Activated naive CD8-positive, alpha-beta T cell treated with anti-CD3 and anti-CD28 coated beads, Interleukin-2, amount 50 U/mL, for 24 hours (primary cell): ENCODE measurements at places on chromosomes 3 and 15.

- H3K4me1 ChIP-seq = peaks cover 88% of the 10 kb centered on the region
- H3K4me3 ChIP-seq = peak overlapping the region; percentile 53
- no peak for DNase-seq
- no peaks in the 10 kb centered on the region for H3K27me3 ChIP-seq
Measured at GRCh38 chr3:16936233-16936632, 51.5 kb downstream of the PLCL2 start.

GRCh38 chr15:70589221-70589620 lies 174.1 kb downstream of the UACA start:
- H3K36me3 ChIP-seq = peaks cover 3% of the 10 kb centered on the region
- no peak for DNase-seq
- no peak overlapping the region for H3K27ac ChIP-seq

DNA sequence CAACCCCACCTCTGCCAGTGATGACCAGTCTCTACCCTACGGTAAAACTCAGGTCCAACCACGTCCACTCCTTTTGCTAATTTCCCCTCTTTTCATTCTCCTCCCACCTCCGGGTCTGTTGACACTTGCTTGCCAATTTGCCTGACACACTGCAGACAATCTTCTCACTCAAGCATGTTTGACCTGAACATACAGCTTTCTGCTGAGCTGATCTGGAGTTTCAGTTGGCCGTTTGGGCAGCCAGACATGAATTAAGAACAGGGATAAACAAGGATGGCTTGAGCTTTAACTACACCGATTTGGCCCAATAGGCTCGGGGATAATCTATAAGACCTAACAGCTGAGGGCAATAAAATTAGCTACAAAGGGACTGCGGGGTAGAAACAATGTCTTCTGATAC lies 758.6 kb upstream of the CFAP20DC start:
- no peaks in the 10 kb centered on the region for H3K36me3 ChIP-seq
- H3K4me3 ChIP-seq = no peak overlapping the region
- no peak overlapping the region for H3K27ac ChIP-seq
- H3K27me3 ChIP-seq = no peaks in the 10 kb centered on the region
- DNase-seq = no peak

- H3K27me3 ChIP-seq = no peaks in the 10 kb centered on the region
- no peak overlapping the region for H3K27ac ChIP-seq
- no peaks in the 10 kb centered on the region for H3K4me1 ChIP-seq
- no peaks in the 10 kb centered on the region for H3K36me3 ChIP-seq
- no peak for DNase-seq
- H3K4me3 ChIP-seq = no peak overlapping the region
Measured at GRCh38 chr3:96900566-96900965, 86.2 kb downstream of the EPHA6 start.

- H3K27ac ChIP-seq = peak overlapping the region; percentile 22
- H3K4me3 ChIP-seq = peak overlapping the region; percentile 87
- no peaks in the 10 kb centered on the region for H3K27me3 ChIP-seq
- no peak for DNase-seq
- H3K4me1 ChIP-seq = peaks cover 21% of the 10 kb centered on the region
Measured at GRCh38 chr3:142224482-142225072, 808 bp downstream of the GK5 start.

GRCh38 chr15:46956456-46956855 lies 760.8 kb upstream of the SEMA6D start:
- H3K4me3 ChIP-seq = no peak overlapping the region
- no peaks in the 10 kb centered on the region for H3K36me3 ChIP-seq
- DNase-seq = no peak
- no peaks in the 10 kb centered on the region for H3K4me1 ChIP-seq
- no peaks in the 10 kb centered on the region for H3K27me3 ChIP-seq

DNA sequence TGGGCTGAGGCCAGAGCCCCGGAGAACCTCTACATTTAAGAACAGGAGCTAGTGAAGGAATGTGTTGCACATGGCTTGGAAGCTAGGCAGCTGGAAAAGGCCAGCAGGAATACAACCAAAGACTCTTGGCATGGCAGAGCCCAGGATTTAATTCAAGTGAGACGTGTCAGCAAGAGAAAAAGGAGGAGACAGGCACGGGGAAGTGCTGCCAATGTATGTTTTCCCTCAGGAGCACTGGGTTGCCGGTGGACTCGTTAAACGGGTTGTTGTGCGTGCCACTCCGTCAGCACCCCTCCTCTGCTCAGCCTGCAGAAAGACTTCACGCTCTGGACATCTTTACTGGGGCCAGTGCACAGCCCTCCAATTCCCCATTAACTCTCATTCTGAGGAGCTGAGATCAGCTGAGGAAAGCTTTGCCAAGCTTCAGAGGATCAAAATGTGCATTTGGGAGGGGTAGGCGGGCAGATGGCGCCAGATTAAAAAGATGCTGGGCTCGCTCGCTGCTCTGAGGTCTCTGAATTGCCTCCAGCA lies 103.7 kb downstream of the PDZRN3 start:
- H3K27me3 ChIP-seq = no peaks in the 10 kb centered on the region
- no peaks in the 10 kb centered on the region for H3K4me1 ChIP-seq
- no peak for DNase-seq
- no peak overlapping the region for H3K4me3 ChIP-seq
- H3K36me3 ChIP-seq = no peaks in the 10 kb centered on the region
- no peak overlapping the region for H3K27ac ChIP-seq

DNA sequence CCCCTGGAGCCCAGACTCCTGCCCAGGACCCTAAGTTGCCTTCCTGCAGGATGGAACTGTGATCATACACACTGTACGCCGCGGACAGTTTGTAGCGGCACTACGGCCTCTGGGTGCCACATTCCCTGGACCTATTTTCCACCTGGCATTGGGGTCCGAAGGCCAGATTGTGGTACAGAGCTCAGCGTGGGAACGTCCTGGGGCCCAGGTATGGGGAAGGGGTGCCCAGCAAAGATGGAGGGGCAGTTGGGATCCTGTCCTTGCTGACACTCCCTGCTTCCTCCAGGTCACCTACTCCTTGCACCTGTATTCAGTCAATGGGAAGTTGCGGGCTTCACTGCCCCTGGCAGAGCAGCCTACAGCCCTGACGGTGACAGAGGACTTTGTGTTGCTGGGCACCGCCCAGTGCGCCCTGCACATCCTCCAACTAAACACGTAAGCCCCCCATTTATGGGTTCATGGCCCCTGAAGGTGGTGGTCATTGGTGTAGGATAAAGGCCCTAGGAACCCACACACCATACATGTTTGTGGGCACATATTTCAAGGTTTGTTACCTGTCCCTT lies 28.8 kb downstream of the NBEAL2 start:
- H3K27me3 ChIP-seq = no peaks in the 10 kb centered on the region
- no peak for DNase-seq
- H3K4me3 ChIP-seq = no peak overlapping the region

DNA sequence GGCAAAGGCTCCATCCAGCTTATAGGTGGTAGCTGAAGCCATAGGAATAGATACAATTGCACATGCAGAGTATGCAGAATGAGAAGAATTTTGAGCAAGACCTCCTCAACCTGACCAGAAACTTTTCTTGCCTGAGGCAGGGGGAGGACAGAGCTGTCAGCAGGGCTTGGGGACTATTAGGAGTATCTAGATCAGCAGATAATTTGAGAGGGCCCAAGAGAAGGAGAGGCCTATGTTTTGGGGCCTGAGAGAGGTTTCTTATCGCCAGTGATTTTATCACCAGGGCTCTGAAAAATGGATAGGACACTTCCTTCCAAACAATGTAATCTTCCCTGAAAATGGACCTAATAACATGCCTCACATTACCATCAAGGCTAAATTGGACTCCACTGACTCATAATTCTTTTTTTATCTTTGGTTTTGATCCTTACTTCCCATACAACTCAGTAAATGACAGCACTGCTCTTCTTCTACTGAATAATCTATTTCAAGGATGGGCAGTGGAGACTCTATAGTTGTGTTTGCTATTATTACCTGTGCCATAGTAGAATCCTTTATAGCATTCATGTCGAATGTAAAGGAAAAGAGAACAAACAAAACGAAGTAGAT lies 15.8 kb upstream of the RAMAC start:
- no peak overlapping the region for H3K4me3 ChIP-seq
- no peaks in the 10 kb centered on the region for H3K36me3 ChIP-seq
- H3K4me1 ChIP-seq = peaks cover 10% of the 10 kb centered on the region
- H3K27me3 ChIP-seq = no peaks in the 10 kb centered on the region
- no peak for DNase-seq

- H3K27ac ChIP-seq = no peak overlapping the region
- H3K36me3 ChIP-seq = no peaks in the 10 kb centered on the region
- DNase-seq = no peak
- H3K27me3 ChIP-seq = peaks cover 4% of the 10 kb centered on the region
- H3K4me1 ChIP-seq = no peaks in the 10 kb centered on the region
Measured at GRCh38 chr15:73345658-73346057, 23.1 kb downstream of the HCN4 start.

GRCh38 chr3:53234130-53234840 lies 21.5 kb downstream of the TKT start:
- DNase-seq = no peak
- no peak overlapping the region for H3K27ac ChIP-seq
- H3K4me3 ChIP-seq = no peak overlapping the region
- no peaks in the 10 kb centered on the region for H3K27me3 ChIP-seq
- H3K36me3 ChIP-seq = peaks cover 29% of the 10 kb centered on the region

GRCh38 chr3:196390116-196390515 lies 42.1 kb downstream of the UBXN7 start:
- no peak overlapping the region for H3K4me3 ChIP-seq
- DNase-seq = no peak
- H3K27ac ChIP-seq = no peak overlapping the region
- no peaks in the 10 kb centered on the region for H3K27me3 ChIP-seq
- peaks cover 58% of the 10 kb centered on the region for H3K36me3 ChIP-seq
- H3K4me1 ChIP-seq = no peaks in the 10 kb centered on the region

DNA sequence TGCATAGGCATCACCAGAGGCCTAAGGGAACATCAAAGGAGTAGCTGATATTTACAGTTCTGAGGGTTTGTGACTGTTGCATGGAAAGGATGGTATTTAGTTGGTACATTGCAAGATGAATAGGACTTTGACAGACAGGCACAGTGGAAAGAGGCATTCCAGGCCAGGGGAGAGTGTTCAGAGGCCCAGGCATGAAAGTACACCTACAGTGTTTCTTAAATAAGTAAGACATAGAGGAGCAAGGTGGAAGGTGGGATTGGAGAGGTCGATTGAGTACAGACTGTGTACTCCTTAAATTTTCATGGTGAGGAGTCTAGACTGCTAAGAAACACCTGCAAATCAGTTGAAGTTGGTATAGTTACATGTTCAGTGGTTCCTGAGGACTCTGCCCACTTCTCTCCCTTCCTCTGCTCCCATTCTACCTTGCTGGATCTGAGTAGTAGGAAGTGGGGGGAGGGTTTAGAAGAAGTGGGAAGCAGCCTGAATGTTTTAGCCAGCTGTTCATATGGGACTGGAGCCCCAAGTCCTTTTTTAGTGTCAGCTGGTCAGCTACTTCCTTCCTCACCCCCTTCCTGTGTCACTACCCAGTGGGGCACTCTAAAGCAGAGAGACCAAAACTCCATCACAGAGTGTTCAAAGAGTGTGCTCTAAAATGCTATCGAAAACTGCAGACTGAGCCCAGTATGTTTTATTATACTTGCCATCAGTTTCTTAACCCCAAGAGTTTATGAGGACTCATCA lies 14.0 kb downstream of the KLHL18 start:
- no peak overlapping the region for H3K27ac ChIP-seq
- no peaks in the 10 kb centered on the region for H3K27me3 ChIP-seq

DNA sequence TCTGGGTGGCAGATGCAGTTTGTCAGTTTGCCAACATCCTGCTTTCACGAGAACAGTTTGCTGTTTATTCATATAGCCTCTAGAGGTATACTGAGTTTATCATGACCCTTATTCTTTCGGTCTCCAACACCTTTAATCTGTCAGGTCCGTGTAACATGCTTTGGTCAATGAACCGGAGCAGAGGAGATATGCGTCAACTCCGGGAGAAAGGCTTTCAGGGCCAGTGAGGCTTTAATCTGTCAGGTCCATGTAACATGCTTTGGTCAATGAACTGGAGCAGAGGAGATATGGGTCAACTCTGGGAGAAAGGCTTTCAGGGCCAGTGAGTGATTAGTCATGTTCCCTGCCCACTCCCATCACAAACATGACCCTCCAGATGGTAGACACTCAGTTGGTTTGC lies 16.9 kb upstream of the GPD1L start:
- H3K27ac ChIP-seq = no peak overlapping the region
- peaks cover 14% of the 10 kb centered on the region for H3K27me3 ChIP-seq
- H3K36me3 ChIP-seq = no peaks in the 10 kb centered on the region

GRCh38 chr3:12758025-12758781 lies 856 bp downstream of the TMEM40 start:
- no peak for DNase-seq
- no peaks in the 10 kb centered on the region for H3K36me3 ChIP-seq
- H3K27ac ChIP-seq = no peak overlapping the region
- no peak overlapping the region for H3K4me3 ChIP-seq
- H3K27me3 ChIP-seq = peaks cover 15% of the 10 kb centered on the region

- no peak for DNase-seq
- H3K27ac ChIP-seq = no peak overlapping the region
- no peak overlapping the region for H3K4me3 ChIP-seq
- no peaks in the 10 kb centered on the region for H3K27me3 ChIP-seq
- H3K4me1 ChIP-seq = no peaks in the 10 kb centered on the region
- no peaks in the 10 kb centered on the region for H3K36me3 ChIP-seq
Measured at GRCh38 chr3:11919390-11919789, 72.7 kb upstream of the TAMM41 start.

- H3K36me3 ChIP-seq = peaks cover 1% of the 10 kb centered on the region
- H3K4me3 ChIP-seq = no peak overlapping the region
- H3K4me1 ChIP-seq = no peaks in the 10 kb centered on the region
- no peaks in the 10 kb centered on the region for H3K27me3 ChIP-seq
Measured at GRCh38 chr3:126897943-126898342, 85.0 kb upstream of the PLXNA1 start.

- H3K4me1 ChIP-seq = peaks cover 71% of the 10 kb centered on the region
- peaks cover 50% of the 10 kb centered on the region for H3K36me3 ChIP-seq
- no peaks in the 10 kb centered on the region for H3K27me3 ChIP-seq
- DNase-seq = no peak
- H3K4me3 ChIP-seq = peak overlapping the region; percentile 95
- H3K27ac ChIP-seq = no peak overlapping the region
Measured at GRCh38 chr15:70093481-70094319, 4.0 kb downstream of the TLE3 start.

DNA sequence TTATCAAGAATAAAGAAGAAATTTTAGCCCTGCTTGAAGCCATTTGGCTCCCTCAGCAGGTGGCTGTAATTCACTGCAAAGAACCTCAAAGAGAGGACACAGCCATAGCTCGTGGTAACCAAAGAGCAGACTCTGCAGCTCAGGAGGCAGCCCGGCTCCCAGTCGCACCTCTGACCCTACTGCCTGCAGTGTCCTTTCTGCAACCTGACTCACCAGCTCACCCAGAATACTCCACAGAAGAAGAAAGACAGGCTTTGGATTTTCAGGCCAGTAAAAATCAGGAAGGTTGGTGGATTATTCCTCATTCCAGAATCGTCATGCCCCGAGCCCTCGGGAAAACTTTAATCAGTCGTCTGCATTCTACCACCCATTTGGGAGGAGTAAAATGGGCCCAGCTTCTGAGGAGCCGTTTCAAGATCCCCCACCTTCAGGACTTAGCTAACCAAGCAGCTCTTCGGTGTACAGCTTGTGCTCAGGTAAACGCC lies 38.6 kb downstream of the ZBTB11 start:
- H3K27me3 ChIP-seq = no peaks in the 10 kb centered on the region
- peaks cover 8% of the 10 kb centered on the region for H3K4me1 ChIP-seq
- no peak overlapping the region for H3K4me3 ChIP-seq
- H3K36me3 ChIP-seq = no peaks in the 10 kb centered on the region
- H3K27ac ChIP-seq = no peak overlapping the region
- no peak for DNase-seq

- peaks cover 24% of the 10 kb centered on the region for H3K27me3 ChIP-seq
- H3K4me1 ChIP-seq = no peaks in the 10 kb centered on the region
- H3K4me3 ChIP-seq = no peak overlapping the region
- DNase-seq = no peak
- H3K36me3 ChIP-seq = no peaks in the 10 kb centered on the region
Measured at GRCh38 chr3:149339931-149340309, 6.5 kb upstream of the TM4SF18 start.
